Dermis lymphatic vessel endothelial cell (primary cell): ENCODE measurements at places on chromosomes 16 and 17. TPM values are rescaled to one million over a fixed set of nuclear protein-coding genes. Genes with fewer than 3 reads are reported as not detected.

The NPIPA1 gene
- total RNA-seq: 21.3 and 22.6 TPM in 2 replicates

The SPN gene
- total RNA-seq: not detected in 2 replicates

The MT1F gene
- 0.22 and 0.34 TPM in 2 replicates for total RNA-seq

The NGFR gene
- under 0.01 TPM in 1 of 2 replicates, not detected in the other for total RNA-seq

The HOXB5 gene
- total RNA-seq: under 0.01 and 0.11 TPM in 2 replicates

The NTN3 gene
- 0.09 TPM in 1 of 2 replicates, not detected in the other for total RNA-seq

The TMEM98 gene
- total RNA-seq: 51.1 and 67.6 TPM in 2 replicates

The GRAPL gene
- total RNA-seq: 35.2 and 71.3 TPM in 2 replicates

The P2RX5 gene
- 0.11 and 0.17 TPM in 2 replicates for total RNA-seq

The HOXB9 gene
- total RNA-seq: under 0.01 and 0.43 TPM in 2 replicates

The CDH1 gene
- total RNA-seq: 0.11 TPM in 1 of 2 replicates, not detected in the other

The TBX21 gene
- total RNA-seq: under 0.01 and 0.09 TPM in 2 replicates

The PDILT gene
- not detected in 2 replicates for total RNA-seq

The KRTAP17-1 gene
- not detected in 2 replicates for total RNA-seq

The SCIMP gene
- total RNA-seq: not detected in 2 replicates

The CLEC3A gene
- total RNA-seq: not detected in 2 replicates

The ZNF200 gene
- 9.2 and 10.8 TPM in 2 replicates for total RNA-seq

The KRT13 gene
- not detected in 2 replicates for total RNA-seq

The TVP23C gene
- 18.9 and 19.1 TPM in 2 replicates for total RNA-seq

The RABEP2 gene
- total RNA-seq: 33.1 and 36.9 TPM in 2 replicates

The KIF19 gene
- 0.09 and 0.11 TPM in 2 replicates for total RNA-seq

The EFCAB13 gene
- 11.4 and 13.1 TPM in 2 replicates for total RNA-seq

The ANKRD40CL gene
- not detected in 2 replicates for total RNA-seq

The SMIM22 gene
- total RNA-seq: not detected in 2 replicates

The TUBG1 gene
- total RNA-seq: 10.8 and 11.5 TPM in 2 replicates

The SEPTIN1 gene
- total RNA-seq: 0.11 TPM in 1 of 2 replicates, not detected in the other

The MAPK7 gene
- 11.8 and 17.2 TPM in 2 replicates for total RNA-seq

The ZPBP2 gene
- total RNA-seq: not detected in 2 replicates

The PLXDC1 gene
- total RNA-seq: not detected in 2 replicates

The ACSM2B gene
- 0.43 TPM in 2 replicates for total RNA-seq

The RAB11FIP4 gene
- total RNA-seq: 0.22 TPM in 1 of 2 replicates, not detected in the other

The SEPTIN12 gene
- total RNA-seq: not detected in 2 replicates

The NXN gene
- total RNA-seq: 128 and 145 TPM in 2 replicates

The MAP2K3 gene
- total RNA-seq: 9.5 and 12.8 TPM in 2 replicates
